ENCODE measurements at places on chromosomes 5 and 9. TPM values are rescaled to one million over a fixed set of nuclear protein-coding genes. Genes with fewer than 3 reads are reported as not detected.

- DNase-seq, result no peak
Measured at GRCh38 chr5:54180630-54181031, 129.7 kb downstream of the ARL15 start.

- no peak for DNase-seq
Measured at GRCh38 chr9:133268335-133269056, 6.5 kb downstream of the ABO start.

- no peak for DNase-seq
Measured at GRCh38 chr9:131719262-131719908, 20.5 kb downstream of the RAPGEF1 start.

DNA sequence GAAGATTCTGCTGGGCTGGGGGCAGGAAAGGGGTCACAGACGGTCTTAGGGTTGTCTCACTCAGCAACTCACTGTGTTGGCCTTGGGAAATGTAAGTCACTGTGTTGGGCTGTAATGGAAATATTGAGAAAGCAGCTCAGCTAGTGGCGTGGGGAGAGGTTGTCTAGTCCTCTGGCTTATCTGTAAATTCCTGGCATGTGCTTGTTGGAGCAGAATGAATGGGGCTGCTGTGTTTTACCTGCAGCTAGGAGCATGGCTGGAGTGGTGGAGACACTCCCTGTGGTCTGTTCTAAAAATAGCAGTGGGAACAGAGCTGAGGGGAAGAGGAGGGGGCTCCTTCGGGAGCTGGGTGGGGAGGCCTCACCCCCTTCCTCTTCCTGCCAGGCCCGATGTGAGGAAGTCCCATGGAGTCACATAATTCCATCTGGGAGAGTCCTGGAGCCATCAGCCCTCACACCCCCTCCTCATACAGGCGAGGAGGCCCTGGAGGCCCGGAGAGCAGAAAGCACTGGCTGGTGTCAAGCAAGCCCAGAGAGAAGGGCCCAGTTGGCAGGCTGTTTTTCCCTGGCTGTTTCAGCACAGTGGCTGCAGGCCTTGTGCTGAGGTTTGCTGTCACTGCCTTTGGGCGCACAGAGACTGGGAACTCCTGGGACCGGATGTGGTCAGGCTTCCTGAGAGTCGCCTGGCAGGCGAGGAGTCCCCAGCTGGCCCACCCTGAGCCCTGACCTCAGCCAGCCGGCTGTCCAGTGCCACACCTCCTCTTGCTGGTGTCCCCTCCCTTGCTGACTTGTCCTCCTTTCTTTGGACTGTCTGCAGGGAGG is 84.9 kb downstream of the RGS3 start:
- DNase-seq, result peak; percentile 89

- no peak for DNase-seq
Measured at GRCh38 chr9:96071815-96072124, 196.3 kb downstream of the ERCC6L2 start.

Gene KLF4
- 386 TPM for total RNA-seq

DNA sequence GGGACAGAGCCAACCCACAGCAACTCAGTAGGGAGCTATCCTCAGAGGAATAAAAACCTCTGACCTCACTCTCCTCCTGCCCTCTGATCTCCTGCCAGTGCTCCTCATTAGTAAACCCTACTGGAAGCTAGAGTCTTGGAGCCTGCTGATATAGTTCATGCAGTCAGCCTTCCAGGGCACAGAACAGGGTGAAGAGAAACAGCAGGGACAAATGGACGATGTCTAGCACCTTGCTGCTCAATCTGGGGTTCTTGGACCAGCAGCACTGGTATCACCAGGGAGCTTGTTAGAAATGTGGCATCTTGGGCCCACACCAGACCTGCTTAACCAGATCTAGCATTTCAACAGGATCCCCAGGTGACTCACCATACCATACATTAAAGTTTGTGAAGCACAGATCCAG is 5.5 kb upstream of the GALNT12 start:
- DNase-seq, result no peak

GRCh38 chr5:172443441-172444109 is 10.8 kb downstream of the SH3PXD2B start:
- peak; percentile 93 for DNase-seq

GRCh38 chr9:122904466-122904822 is 715 bp downstream of the RC3H2 start:
- DNase-seq, result no peak

GRCh38 chr9:74498621-74499095 is 1.5 kb downstream of the RORB start:
- DNase-seq, result no peak

GRCh38 chr9:10015755-10016154 is 597.0 kb downstream of the PTPRD start:
- DNase-seq, result no peak

Gene PCA3
- not detected for total RNA-seq

GRCh38 chr5:38994324-38994927 is 79.8 kb downstream of the RICTOR start:
- no peak for DNase-seq

- no peak for DNase-seq
Measured at GRCh38 chr5:152884006-152884405, 478.9 kb upstream of the NMUR2 start.

- DNase-seq, result no peak
Measured at GRCh38 chr9:71758277-71758676, 10.0 kb downstream of the CEMIP2 start.

DNA sequence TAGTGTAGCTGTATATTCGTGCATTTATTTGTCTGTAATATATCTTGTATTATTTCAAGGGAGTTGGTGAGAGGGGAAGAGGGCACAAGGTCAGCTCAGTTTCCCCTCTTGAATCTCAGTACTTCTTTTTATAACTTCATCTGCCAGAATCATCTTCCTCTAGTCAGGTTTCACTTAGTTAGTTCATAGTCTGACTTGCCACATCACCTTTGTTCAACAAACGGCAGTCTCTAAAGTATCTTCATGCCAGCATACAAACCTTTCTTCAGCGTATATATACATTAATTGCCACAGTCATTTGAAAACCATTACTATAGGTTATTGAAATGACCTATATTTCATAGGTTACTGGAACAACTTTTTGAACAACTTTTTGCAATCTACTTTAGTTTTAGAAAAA is 1.6 kb downstream of the ECM2 start:
- no peak for DNase-seq

- no peak for DNase-seq
Measured at GRCh38 chr5:36443941-36444340, 142.2 kb upstream of the RANBP3L start.

Gene PHYHD1
- 13.6 TPM for total RNA-seq

Gene DBH
- total RNA-seq, result not detected

DNA sequence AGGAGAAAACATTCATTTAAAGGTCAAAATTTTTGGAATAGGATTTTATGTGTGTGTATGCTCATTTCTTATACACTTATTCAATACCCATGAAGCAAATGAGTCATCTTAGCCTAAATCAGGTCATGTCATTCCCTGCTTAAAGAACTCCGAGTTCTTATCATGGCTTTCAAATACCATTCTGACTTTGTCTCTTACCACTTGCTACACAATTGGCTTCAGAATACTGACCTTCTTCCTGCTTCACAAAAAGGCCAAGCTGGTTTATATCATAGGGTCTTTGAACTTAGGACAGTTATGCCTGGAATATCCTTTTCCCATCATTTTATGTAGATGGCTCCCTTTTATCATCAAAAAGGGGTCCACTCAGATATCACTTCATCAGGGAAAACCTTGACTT is 652.2 kb upstream of the WWC1 start:
- DNase-seq, result no peak

- DNase-seq, result no peak
Measured at GRCh38 chr5:143319437-143320227, 83.9 kb downstream of the NR3C1 start.

Gene FBP1
- total RNA-seq, result 14.5 TPM

- DNase-seq, result no peak
Measured at GRCh38 chr9:20507431-20507830, 114.9 kb downstream of the MLLT3 start.

- DNase-seq, result no peak
Measured at GRCh38 chr9:133353548-133353947, 2.7 kb downstream of the SURF1 start.

GRCh38 chr9:75438716-75439115 is 350.4 kb downstream of the OSTF1 start:
- no peak for DNase-seq

GRCh38 chr5:85132269-85132668 is 747.6 kb upstream of the EDIL3 start:
- no peak for DNase-seq

DNA sequence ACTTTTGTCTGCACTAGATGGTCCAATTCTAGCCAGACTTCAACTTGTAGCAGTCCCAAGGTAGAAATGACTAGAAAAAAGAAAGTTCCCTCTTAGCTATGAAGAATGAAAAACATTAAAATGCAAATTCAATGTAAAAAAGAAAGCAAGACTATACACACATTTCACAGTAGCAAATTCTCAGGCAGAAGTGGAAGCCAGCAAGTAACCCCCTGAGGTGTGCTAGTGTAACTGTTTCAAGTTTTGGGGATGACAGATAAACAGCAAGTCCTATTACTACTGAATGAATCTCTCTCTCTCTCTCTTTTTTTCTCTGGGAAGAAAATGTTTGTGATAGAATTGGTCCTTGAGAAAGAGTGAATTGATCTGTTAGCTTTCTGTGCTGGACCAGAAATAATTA is 185.6 kb downstream of the EFNA5 start:
- no peak for DNase-seq

- no peak for DNase-seq
Measured at GRCh38 chr9:135341612-135342169, 137.9 kb upstream of the PPP1R26 start.

- DNase-seq, result no peak
Measured at GRCh38 chr5:156640691-156641241, 209.3 kb upstream of the PPP1R2B start.

Gene IFNK
- not detected for total RNA-seq

DNA sequence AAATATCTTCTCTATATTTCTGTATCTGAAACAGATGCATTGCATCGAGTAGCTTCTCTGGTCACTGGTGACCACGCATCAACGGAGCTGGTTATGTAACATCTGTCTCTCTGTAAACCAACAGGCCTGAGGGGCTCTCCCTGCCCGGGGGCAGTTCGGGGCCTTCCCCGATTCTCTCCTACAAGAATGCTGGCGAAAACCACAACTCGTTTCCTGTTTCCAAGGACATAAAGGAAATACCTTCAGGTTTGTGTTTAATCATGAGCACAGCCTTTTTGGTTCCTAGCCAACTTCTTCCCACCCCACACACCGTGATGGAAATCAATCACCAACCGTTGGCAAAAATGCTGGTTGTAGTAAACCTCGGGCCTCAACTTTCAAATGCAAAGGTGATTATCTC is 25.1 kb downstream of the GDNF start:
- DNase-seq, result no peak

Gene RAB3C
- 8.4 TPM for total RNA-seq

DNA sequence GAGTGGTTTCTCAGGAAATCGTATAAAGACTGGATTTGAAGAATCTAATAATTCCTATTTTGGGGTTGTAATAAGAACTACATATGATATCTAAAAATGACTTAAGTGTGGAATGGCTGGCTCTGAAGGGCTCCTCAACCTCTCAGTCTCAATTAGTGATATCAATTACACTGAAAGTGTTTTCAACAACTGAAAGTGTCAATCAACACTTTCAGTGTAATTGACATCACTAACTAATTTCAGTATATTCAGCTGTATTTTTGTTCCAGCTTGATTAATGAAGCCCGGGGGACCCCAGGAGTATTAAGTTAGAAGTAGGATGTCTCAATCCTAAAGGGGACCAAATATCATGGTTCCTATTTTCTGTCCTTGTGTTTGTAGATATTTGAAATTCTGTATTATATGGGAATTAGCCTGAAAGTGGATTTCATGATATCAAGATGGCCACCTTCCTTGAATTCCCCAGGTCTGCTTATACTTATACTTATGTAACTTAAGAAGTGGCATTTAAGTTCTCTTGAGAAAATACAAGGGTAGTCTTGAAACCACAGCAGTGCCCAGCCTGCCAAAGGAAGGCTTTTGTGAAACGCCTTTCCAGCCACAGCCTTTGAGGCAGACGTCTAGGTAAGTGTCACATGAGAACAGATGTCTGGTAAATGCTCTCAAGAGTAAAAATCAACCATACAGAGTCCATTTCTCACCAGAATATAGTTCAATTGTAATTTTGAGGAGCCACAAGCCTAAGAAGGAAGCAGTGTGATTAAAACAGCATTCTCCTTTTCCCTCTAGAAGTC is 4.6 kb downstream of the BASP1 start:
- DNase-seq, result no peak

- DNase-seq, result no peak
Measured at GRCh38 chr5:142360051-142360498, 35.3 kb upstream of the SPRY4 start.

GRCh38 chr5:20611620-20612019 is 623.6 kb upstream of the CDH18 start:
- DNase-seq, result no peak

Gene COMMD10
- total RNA-seq, result 33.2 TPM

GRCh38 chr9:78438211-78438610 is 141.3 kb downstream of the PSAT1 start:
- no peak for DNase-seq

Gene PCDHAC2
- total RNA-seq, result 1.1 TPM

All from mesenteric fat pad (tissue), 1 donor.